ENCODE measurements at places on chromosomes 2 and 18. TPM values are rescaled to one million over a fixed set of nuclear protein-coding genes. Genes with fewer than 3 reads are reported as not detected.

Gene VWA3B
- total RNA-seq, result 0.13 TPM

DNA sequence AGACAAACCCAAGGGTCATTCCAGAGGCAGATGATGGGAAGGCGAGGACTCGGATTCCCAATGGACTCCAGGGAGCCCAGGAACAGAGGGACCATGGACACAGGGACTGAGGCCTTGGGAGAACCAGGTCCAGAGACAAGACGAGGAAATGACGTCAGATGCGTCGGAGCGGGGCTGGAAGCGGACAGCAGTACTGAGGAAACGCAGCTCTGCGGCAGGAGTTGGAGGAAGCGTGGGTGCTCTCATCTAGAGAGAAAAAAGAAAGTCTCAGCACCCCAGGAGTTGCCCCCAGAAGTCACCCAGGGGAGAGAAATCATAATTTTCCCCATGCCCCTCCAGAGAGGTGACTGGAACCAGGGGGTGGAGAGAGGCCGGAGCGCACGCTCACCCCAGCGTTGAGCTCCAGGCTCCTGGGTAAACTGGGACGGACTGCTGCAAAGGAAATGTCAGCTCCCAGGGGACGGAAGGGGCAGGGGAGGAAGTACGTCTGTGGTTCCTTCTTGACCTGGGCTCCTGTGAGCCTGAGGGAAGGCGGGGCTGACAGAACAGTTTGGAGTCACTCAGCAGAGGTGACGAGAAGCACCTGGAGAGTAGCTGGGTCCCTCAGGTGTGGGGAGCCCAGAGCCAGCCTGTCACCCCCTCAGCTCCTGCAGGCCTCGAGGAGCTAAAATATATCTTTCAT lies 44.7 kb downstream of the CMPK2 start:
- no peak for DNase-seq

- no peak for DNase-seq
Observed at GRCh38 chr2:134949981-134950708, 31.5 kb downstream of the CCNT2 start.

GRCh38 chr2:183081911-183082310 lies 3.4 kb downstream of the DUSP19 start:
- DNase-seq, result no peak

Gene L3MBTL4
- 10.2 TPM for total RNA-seq

- DNase-seq, result no peak
Observed at GRCh38 chr18:23673725-23674124, 11.0 kb upstream of the ANKRD29 start.

- DNase-seq, result no peak
Observed at GRCh38 chr2:242022550-242023290, 153.2 kb downstream of the RTP5 start.

DNA sequence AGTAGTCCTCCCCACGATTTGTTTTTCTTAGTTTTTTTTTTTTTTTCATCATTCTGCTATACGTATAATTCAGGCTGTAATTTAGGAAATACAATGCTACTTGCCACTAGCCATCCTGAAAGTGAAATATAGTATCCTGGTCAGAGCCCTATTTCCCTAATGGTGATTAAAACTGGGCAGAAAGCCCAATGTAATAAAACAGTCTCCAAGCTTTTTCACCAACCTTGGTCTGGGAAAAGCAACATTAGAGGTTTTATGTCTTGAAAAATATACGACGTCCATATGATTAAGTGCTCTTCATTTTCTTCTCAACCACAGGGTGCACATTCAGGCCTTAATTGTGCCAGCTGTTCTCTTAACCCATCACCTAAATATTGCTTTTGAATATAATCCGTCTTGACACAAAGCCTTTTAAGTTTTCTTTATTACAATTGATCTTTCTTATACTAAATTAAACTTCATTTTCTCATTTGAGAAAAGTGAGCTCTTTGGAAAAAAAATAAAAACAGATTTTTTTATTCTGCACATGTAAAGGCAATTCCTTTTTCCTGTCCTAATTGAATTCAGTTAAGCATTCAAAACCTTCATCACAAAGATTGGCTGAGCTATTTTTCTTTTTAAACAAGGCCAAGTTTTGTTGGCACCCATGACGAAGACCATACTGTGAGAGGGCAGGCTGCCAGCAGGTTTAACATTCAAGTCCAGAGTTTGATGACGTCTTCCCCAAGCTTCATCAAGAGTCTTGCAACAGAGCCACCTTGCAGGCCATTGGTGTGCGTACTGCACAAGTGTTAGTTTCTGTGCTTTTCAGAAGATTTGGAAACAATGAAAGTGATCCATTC lies 52.7 kb downstream of the MAP2 start:
- DNase-seq, result no peak
